LoVo (cell line): ENCODE measurements at places on chromosomes 11 and 22.

GRCh38 chr11:57313071-57313787 lies 11.5 kb downstream of the TNKS1BP1 start:
- DNase-seq = no peak

DNA sequence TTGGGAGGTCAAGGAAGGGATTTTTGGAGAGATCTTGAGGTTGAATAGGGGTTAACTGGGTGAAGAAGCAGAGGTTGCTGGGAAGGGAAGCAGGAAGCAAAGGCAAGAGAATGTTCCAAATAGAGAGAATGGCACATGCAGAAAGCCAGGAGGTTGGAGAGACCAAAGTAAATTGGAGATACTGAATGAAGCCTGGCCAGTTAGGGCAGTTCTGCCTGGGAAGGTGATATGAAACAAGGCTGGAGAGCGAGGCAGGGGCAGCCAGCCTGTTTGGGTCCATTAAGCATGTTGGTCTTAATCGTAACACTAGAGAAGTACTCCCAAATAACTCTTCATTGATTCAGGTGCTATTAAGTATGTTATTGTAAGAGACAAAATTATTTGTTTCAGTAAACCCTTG lies 48.2 kb downstream of the ZNF143 start:
- no peak for DNase-seq

- no peak for DNase-seq
Measured at GRCh38 chr22:47976219-47976618, 1213.8 kb downstream of the TBC1D22A start.

DNA sequence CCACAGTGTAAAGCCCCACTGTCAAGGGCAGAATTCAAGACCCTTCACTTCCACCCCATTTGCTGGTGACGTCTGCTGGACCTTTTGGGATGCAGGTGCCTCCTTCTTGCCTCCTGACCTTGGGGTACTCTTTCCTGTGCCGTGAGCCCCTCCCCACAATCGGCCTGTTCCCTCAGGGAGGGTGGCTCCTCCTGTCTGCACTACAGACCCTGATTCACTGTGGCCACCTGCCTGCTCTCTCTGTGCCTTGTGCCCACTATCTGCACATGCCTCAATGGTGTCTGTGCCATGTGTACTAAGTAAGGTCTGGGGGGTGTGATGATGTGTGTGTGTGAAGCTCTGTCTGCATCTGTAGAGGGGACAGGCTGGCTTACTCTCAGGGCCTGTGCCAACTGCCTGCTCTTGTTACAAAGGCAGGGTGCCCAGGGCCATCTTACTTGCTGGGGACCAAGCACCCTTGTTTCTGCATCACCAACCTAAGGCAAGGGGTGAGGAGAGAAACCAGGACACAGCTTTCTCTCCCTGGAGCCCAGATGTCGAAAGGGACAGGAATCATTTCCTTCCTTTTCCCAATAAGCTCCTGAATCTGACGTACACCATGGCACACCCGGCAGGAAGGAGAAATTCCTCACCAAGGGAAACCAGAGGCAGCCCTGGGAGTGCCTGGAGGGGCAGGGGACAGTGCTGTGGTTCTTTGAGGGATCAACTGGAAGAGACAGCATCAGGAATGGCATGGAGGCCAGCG lies 3.7 kb downstream of the PPM1F start:
- no peak for DNase-seq
